T-helper 22 cell (primary cell): ENCODE measurements at places on chromosomes 2 and 18.

GRCh38 chr2:38301340-38301968, 75.6 kb downstream of the ATL2 start:
- no peak for DNase-seq

DNA sequence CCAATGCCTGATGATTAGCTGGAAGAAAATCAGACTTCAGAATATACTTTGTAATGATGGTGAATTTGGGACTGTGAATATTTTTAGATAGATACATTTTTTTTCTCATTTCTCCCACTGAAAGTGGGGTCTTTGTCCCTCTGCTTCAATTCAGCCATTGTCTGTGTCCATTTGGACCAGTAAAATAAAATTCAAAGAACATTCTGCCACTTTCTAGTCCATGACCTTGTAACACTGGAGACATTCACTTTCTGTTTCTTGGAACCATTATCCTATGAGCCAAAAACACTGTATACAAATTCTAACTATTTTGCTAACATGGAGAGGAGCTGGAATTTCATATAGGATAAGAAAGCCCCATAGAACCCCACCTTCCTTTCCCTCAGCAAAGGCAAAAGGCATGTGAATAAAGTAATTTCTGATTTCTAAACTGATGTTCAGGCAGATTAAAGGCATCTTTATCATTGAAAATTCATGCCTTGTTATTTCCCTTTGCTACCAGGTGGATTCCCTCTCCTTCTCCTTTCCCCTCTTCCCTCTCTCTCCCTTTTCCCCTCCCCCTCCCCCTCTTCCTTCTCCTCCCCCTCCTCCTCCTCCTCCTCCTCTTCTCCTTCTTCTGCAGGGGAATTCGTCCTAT, 2010.4 kb upstream of the LRRTM1 start:
- DNase-seq = no peak

- no peak for DNase-seq
Observed at GRCh38 chr18:74184875-74185274, 36.6 kb downstream of the TIMM21 start.

DNA sequence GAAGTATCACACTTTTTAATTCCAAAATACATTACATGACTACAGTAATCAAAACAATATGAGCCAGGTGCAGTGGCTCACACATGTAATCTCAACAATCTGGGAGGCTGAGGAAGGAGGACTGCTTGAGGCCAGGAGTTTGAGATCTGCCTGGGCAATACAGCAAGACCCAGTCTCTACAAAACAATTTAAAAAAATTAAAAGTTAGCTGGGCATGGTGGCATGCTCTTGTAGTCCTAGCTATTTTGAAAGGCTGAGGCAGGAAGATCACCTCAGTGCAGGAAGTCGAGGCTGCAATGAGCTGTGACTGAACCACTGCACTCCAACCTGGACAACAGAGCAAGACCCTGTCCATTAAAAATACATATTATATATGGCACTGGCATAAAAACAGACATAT, 109.8 kb downstream of the USP34 start:
- no peak for DNase-seq

DNA sequence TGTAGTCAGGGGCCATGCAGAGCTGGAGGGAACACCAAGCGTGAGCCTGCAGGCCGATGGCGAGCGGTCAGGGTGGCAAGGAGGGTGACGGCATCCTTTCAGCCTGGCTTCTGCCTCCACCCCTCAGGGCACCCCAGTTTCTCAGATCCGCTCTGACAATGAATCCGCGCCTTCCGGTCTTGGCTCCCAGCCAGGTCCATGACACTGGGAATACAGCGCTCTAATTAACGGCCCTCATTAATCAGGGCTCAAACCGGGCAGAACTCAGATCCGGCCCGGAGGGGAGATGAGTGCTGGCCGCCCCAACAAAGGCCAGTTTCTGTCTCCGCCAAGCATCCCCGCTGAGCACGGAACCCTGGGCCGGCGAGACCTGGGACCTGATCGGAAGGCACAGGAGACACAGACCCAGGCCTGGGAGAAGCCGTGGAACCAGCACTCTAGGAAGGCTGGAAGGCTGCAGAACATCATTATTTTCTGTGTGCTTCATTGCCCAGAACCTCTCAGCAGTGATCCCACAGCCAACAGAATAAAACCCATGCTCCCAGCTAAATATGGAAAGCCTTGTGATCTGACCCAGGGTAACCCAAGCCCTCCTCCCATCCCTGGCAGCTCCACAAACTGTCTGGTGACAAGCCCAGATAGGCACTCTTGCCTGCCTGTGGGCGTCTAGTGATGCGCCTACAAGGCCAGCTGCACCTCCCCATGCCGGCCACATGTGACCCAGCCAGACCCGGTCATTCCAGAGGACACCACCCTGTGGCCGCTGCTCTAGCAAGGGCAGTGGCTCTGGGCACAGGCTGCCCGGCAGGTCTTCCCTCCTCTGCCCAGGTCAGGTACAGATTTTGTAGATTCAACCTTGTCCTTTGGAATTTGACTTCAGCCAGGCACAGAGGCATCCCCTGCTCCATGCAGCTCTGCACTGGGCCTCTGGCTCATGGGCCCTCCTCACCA, 438.7 kb upstream of the MYT1L start:
- no peak for DNase-seq

DNA sequence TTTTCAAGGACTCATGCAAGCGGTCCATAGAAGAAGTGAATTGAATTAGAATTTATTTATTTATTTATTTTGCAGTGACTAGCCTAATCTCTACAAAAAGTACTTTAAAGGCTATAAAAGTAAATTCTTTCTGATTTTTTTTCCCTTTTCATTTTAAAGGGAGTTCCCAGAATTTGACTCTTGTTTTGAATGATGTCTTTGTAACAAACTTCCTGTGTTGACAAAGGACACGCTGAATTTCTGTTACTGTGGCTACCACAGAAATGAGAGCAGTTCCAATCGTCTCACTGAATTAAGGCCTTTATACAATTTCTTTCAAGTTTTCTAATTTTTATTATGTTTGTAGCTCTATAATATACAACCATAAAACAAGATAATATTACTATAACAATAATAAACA, 46.3 kb upstream of the LPIN2 start:
- no peak for DNase-seq

DNA sequence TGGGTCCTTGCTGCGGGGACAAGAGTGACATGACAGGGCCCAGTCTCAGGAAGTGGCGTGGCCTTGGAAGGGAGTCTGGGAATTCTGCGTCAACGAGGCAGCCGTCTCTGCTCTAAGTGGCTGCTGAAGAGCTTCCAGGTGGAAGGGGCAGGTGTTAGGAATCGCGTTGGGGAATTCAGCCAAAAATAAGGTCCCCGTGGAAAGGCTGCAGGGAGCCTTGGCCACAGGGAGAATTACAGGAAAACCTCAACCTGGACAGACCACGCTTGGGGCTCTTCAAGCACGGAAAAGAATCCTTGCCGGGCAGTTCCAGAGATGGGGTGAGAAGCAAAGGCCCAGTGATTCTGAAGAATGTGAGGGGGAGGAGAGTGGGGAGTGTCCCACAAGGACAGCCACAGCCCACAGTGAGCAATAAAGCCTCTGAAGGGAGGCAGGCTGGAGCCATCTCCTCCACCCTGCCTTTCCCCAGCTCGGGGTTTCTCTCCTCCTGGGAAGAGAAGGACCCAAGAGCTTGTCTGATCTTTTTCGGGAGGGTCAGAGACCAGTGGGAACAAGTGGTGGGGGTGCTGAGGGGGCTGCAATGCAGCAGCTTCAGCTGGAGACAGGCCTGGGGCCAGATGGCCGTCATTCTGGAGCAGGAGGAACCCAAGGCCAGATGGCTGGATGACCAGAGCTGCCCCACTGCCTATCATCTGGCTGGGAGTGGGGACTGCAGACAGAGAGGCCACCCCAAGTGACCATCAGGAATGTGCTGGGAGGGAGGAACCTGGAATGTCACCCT, 106.4 kb upstream of the SMAD2 start:
- DNase-seq = no peak

DNA sequence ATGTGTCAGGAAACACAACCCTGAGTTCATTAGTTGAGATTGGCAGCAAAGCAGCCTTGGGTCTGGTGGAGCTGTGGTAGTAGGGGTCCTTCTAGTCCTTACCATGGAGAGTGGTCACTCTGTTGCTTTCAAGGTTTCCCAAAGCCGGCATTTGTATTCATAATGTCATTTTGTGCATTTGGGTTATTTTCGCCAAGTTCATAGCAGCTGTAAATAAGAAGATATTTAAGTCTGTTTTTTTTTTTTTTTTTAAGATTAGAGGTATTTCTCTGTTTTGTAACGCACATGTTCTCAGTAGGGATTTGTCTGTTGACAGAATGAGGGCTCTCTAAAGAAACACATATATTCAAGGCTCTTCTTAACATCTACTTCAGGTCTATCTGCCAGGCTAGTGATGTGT, 114.1 kb downstream of the PRPF40A start:
- DNase-seq = no peak

DNA sequence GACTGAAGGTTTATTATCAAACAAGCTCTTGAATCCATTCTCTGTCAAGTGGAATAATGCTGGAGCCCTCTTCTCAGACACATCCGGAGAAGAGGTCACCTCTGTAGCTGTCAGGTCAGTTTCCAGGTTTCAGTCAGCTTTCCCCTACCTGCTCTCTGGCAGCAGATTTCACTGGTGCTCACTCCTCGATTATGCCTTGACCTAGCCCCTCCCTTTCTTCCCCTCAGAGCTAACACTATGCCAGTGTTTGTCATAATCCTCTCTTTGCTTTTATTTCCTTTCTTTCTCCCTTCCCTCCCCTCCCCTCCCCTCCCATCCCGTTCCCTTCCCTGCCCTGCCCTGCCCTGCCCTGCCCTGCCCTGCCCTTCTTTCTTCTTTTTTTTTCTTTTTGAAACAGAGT, 22.5 kb upstream of the PLEKHM3 start:
- DNase-seq = no peak

DNA sequence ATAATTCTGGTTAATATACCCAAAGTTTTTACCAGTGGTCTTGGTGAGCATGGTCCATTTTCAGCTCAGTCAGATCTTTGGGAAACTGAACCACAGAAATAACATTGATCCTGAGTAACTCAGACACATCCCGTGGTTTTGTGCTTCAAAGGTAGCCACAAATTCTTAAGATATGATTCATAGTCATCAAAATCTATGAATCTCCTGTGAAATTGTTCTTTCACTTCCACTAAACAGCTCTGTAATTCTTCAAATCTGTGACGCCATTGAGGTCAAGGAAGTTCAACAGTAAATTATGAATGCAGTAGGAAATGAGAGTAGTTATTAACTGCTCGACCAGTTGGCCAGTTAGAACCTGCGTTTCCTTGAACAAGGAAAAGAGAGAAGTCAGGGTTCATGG, 147.3 kb downstream of the IRS1 start:
- DNase-seq = no peak

GRCh38 chr18:31711365-31712172, 27.2 kb upstream of the B4GALT6 start:
- no peak for DNase-seq

DNA sequence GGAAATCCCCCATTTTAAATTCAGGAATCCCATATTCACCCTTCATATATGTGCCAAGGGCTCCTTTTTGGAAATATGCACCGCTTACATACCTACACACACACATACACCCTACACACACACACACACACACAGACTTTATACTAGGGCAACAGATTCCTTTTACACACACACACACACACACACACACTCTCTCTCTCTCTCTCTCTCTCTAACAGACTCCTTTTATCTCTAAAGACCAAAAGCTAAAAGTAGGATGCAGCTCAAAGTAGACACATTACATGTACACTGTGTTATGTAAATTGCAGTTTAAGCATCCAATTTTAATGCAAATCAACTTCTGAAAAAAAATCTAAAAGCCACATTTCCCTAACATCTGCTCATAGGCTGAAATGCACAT, 130.9 kb upstream of the CAPN13 start:
- no peak for DNase-seq

DNA sequence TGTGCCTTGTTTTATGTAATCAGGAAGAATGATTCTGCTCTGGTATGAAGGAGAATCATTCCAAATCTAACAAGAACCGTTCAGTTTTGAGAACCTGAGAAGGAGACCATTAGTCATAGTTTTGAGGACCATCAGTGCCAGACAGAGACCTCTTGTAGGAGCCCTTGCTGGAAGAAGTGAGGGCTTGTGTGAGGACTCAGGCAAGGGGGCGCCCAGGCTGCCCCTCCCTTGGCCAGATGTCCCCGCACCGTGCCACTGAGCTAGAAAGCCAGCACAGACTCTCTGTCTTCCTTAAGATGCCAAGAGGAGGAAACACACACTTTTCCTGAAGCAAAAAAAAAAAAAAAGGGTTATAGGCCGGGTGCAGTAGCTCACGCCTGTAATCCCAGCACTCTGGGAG, 55.7 kb upstream of the SLC39A10 start:
- DNase-seq = no peak

DNA sequence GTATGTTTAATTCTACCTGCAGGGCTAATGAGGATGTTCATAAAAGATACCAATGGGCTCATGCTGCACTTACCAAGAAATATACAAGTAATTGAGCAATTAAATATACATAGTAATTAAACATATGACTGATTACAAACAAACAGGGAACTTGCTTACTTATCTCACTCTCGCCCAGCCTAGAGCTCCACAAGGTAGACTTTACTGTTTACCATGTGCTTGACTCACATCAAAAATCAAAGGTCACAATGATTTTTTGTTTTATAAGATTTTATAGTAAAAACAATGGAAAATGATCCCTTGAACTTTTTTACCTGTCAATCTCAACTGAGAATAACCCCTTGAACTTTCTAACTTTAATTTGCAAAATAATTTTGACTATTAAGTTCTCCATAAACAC, 1395.1 kb downstream of the SUCLG1 start:
- no peak for DNase-seq

- no peak for DNase-seq
Observed at GRCh38 chr2:44181648-44182047, 13.0 kb downstream of the PPM1B start.

DNA sequence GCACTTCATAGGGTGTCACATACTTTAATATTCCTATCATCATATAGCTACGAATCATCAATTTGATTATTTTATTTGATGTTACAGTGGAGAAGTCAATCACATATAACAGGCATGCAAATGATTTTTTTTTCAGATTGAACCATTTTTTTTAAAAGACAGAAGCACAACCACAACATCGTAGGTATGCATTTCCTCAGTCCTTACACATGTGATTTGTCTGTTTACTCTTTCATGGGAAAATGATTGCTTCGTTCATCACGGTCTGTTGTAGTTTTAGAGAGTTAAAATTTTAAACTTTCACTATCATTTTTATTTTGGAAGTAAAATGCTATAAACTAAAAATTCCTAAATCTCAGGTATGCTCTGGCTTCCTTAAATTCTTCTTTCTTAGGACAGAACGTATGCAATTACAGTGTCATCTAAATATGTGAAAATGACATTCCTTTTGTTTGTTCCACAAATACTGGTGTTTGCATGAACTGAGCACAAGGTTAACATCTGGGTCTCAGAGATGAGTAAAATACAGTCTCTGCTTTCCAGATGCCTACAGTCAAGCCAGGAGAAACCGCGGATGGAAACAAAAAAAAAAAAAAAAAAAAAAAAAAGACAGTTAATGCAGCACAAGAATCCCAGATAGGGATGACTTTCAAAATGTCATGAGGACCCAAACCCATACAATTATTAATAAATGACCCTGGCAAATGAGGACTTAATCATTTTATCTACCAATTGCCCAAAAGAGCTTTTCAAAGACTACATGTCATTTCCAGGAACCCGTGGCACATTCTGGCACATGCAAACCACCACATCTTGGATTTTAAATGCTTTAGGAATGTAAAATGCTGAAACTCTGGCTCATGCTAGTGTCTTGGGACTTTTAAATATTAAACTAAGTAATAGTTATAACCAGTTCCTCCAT, 201.2 kb downstream of the LRP1B start:
- DNase-seq = no peak

GRCh38 chr18:1526991-1527390, 622.3 kb downstream of the ADCYAP1 start:
- no peak for DNase-seq

- no peak for DNase-seq
Observed at GRCh38 chr2:147214914-147215313, 629.9 kb upstream of the ACVR2A start.
